ENCODE measurements at places on chromosomes 7 and 10.

DNA sequence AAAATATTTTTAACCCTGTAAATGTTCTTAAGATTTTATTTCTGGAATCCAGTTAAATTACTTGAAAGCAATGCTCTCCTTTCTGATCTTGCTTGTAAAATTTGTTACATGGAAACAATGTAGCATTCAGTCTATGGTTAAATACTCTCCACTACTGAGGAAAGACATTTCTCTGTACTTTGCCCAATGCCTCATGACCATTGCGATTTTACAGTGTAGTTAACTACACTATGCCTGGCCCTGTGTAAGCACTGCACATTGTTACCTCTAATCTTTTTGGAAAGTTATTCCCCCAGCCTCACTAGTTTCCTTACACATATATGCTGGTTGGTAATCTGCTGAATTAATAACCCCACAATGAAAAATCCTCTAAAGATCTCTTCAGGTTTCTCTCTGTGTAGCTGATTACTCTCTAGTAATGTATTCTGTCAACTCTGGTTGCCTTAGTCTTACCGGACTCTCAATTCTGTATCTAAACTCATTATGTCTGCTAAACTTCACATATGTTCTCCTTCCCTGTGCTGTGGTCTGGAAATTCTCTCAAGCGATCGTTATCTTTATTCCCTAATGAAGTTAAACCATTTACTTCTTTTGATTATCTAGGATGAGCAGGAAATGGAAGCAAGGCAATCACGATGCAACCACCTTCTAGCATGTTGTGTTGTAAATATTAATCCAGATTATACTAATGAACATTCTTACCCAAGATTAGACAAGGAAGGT lies 58.7 kb upstream of the TMEM106B start:
- no peak for DNase-seq

DNA sequence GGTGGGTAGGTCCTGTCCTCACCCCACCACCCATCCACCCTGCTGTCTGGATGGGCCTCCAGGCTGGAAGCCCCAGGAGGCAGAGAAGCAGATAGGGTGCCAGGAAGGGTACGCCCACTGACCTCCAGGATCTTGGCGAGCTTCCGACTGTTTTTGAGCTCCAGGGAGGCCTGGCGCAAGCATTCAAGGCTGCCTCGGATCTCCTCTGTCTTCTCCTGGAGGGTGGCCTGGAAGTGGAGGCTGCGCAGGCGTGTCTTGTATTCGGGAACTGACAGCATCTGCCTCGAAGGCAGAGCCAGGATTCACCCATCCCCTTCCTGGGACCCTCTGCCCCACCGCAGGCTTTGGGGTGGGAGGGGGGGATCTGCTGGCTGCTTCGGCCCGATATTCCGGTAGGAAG lies 48.4 kb downstream of the GRID2IP start:
- DNase-seq: no peak

- DNase-seq: no peak
These were observed 5.8 kb upstream of the GGCT start for GRCh38 chr7:30510124-30511075.

GRCh38 chr7:94355454-94355853 lies 39.2 kb upstream of the COL1A2 start:
- DNase-seq: no peak

- no peak for DNase-seq
These were observed 14.8 kb upstream of the ZMIZ2 start for GRCh38 chr7:44733708-44734481.

DNA sequence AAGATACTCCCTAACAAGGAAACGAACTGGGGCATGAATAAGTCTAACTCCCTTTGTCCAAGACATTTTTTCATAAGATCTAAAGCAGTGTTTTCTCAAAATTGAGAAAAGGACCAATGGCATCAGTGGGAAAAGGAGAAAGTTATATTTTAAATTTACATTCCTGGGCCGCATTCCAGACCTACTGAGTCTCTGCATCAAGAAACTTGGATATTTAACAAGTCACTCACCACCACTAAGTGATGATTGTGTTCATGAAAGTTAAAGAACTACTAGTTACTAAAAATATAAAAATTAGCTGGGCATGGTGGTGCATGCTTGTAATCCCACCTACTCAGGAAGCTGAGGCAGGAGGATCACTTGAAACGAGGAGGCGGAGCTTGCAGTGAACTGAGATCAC lies 149.6 kb upstream of the MEOX2 start:
- DNase-seq: no peak

DNA sequence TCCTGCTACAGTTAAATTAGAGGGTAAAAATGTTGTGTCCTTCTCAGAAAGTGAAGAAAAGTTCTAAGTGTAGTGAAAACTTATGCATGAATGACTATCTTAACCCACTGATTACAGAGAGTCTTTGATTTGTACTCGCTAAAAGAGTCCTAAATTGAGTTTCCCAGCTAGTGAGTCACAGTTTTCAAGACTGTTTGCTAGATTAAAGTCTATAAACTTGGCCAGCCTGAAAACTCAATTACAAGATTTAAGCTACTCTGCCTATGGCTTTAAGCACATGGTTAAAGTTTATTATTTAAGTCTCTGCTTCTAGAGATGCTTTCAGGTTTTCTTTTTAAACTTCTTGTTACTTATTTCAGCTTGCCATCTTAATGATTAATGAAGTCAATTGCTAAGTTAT lies 44.4 kb downstream of the MRPS24 start:
- no peak for DNase-seq

GRCh38 chr7:141359740-141360415 lies 191.3 kb upstream of the AGK start:
- no peak for DNase-seq
